ENCODE measurements at places on chromosomes 2 and 18.

GRCh38 chr18:46622999-46623398, 34.0 kb downstream of the LOXHD1 start:
- no peak for DNase-seq

DNA sequence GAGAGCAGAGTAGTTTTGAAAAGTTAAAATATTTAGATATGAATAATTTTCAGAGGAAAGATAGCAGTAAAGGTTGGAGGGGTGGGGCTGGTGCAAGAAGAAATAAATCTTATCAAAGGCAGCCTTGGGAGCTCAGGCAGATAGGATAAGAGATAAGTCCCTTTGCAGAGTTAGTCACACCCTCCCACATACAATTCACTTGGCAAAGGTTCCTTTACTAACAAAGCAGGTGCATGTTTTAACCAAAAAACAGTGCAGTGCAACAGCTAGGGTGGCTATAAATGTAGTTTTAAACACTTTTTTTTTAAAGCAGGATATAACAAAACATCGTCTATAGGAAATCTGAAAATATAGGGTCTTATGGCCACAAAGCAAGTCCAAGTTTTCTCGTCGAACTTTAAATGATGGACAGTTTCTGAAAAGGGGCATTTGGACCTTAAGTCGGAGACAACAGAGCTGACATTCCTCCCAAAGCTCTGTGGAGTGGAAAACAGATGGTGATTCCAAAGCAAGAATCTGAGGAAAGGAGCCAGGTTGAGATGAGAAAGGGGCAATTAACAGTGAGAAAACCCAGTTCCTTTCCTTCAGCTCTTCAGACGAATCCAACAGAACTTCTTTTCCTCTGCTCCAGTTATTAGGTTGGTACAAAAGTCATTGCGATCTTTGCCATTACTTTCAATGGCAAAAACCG, 53.0 kb downstream of the EPHA4 start:
- DNase-seq = no peak

DNA sequence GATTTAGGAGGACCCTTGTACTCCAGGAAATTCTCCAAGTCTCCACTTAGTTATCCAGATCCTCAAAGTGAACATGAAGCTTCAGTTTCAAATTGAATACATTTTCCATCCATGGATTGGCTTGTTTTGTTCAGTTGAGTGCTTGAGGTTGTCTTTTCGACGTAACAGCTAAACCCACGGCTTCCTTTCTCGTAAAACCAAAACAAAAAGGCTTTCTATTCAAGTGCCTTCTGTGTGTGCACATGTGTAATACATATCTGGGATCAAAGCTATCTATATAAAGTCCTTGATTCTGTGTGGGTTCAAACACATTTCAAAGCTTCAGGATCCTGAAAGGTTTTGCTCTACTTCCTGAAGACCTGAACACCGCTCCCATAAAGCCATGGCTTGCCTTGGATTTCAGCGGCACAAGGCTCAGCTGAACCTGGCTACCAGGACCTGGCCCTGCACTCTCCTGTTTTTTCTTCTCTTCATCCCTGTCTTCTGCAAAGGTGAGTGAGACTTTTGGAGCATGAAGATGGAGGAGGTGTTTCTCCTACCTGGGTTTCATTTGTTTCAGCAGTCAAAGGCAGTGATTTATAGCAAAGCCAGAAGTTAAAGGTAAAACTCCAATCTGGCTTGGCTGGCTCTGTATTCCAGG, at the start of gene CTLA4:
Gene CTLA4, plus strand, starts transcription at position 211 of the 640 bp plus-strand sequence. Its CDS starts 172 bp downstream, at position 383.
- no peak for DNase-seq

- no peak for DNase-seq
Observed at GRCh38 chr2:3076848-3077642, 300.6 kb downstream of the EIPR1 start.
